ENCODE measurements at places on chromosomes 7 and 10.
A peak's percentile ranks its signal among the peaks of the same experiment; 100 is the strongest.

GRCh38 chr10:71581376-71581775, 138.2 kb downstream of the C10orf105 start:
- no peak for DNase-seq

- DNase-seq, result no peak
Observed at GRCh38 chr10:132974249-132974796, 32.0 kb upstream of the CFAP46 start.

GRCh38 chr10:10551596-10552301, 465.9 kb upstream of the CELF2 start:
- DNase-seq, result no peak

DNA sequence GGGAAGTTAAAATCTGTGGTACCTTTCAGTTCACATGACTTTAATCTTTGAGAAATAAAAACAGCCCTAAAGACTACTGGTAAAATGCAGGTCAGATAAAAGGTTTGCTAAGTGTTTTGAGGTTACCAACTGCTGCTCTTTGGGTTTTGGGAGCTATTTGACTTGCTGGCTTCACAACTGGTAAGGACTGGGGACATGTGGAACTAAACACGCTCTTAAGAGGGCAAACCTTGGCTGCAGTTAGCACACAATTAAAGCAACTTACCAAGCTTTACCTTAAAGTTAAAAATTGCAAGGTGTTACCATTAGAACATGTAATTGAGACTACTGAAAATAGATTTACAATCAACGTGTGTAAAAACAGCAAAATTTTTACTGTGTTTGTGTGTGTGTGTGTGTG, 220.2 kb downstream of the PHF14 start:
- DNase-seq, result no peak

DNA sequence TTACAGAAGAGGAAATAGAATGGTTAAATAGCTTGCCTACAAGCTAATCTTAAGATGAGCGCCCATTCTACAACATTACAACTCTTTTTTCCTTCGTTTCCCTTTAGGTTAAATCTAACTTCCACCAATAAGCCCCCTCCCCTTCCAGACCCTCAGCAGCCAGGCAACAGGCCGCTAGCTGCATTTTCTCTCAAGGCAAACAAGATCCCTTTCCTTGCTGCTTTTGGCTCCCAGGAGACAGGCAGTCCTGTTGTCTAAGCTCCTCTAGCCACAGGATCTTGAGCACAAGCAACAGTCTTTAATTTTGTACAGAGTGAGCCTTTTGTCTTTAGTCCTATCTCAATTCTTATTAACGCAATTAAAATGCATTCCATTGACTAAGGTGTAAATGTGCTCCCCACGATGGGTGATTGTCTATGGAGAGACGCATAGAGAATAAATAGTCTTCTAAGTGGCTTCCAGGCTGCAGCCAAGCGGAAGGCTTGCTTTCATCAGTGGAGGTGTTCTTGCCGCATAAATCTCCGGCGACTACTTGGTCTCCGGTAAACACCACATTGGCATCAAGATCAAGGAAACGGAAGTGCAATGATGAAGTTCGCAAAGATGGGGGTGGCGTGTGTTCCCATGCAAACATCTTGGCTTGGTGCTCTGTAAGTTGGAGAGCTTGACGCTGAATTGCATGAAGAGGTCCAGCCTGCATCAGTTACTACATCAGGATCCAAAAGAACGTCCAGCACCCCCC, 181.9 kb upstream of the LYZL2 start:
- DNase-seq, result no peak

DNA sequence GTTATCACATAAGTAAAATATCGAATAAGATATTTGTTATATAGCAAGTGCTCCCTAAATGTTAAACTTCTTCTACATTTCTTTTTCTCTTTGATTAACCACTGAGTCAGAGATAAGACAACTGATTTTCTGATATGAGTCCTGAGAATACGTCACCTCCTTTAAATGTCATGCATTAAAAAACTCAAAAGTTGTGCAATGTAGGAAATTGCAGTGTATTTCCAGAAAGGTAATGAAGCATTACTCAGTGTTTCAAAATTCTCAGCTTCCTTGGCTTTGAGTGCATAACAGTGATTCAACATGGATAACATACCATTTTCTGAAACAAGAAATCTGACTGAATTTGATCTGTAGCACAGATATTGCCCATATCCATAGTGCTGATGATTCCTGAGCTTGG, 155.8 kb downstream of the BMPER start:
- DNase-seq, result no peak

- DNase-seq, result no peak
Observed at GRCh38 chr7:34603711-34604444, 54.1 kb upstream of the NPSR1 start.

DNA sequence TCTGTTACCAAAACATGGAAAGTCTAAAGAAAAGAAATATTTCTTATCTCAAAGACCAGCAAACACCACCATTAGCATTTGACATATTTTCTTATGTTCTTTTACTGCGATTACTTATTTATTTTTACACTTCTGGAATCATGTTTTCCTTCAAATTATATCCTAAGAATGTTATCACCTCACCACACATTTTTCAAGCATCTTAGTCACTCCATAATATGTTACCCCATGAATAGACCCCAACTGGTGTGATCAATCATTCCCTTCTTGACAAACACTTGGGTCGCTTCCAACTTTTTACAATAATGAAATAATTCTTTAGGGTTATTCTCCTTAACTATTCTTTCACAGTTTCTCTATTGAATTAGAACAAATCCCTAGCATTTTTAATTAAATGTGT, 67.4 kb downstream of the AMPH start:
- DNase-seq, result no peak

DNA sequence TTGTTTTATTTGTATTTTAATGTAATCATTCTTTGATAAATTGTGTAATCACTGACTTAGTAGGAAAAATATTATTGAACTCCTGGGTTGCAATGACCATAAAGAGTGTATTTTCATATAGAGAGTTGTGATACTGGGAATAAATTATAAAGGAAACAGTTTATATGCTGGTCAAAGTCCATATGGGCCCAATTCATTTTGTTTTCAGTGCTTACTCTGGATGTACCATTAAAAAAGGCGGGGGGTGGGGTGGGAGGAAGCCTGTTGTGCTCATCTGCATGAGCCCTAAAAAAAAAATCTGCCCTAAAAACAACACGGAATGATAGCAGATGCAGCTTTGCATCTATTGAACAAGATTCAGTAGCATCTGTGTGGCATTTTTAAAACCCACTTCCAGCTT, 114.2 kb downstream of the BTRC start:
- DNase-seq, result no peak

DNA sequence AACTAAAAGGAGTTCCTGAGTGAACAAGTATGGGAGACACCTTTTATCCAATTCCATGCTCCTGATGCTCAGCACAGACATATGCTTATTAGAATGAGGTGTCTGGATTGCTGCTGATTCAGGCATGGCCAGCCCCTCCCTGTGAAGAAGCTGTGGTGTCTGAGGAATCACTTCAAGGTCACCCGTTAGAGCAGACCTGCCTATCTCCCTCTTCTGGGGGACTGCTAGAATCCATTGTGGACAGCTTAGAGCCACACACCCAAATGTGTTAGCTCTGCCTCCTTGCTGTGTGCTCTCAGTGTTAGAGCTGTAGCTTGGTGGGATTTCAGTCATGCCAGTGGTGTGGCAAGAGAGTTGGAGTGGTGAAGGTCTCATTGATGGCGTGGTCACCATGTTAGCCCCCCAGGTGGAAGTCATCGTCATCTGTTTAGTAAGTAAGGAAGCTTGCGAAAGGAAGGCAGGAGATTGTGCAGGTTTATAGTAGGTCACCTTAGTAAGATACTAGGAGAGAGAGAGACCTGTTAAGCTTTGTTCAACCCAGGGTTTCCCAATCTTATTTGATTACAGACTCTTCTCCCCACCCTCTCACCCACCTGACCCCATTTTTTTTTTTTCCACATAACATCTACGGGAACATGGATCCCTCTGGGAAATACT, 12.8 kb downstream of the PRXL2A start:
- no peak for DNase-seq

- DNase-seq, result no peak
Observed at GRCh38 chr10:13632440-13632839, 45.7 kb downstream of the PRPF18 start.

DNA sequence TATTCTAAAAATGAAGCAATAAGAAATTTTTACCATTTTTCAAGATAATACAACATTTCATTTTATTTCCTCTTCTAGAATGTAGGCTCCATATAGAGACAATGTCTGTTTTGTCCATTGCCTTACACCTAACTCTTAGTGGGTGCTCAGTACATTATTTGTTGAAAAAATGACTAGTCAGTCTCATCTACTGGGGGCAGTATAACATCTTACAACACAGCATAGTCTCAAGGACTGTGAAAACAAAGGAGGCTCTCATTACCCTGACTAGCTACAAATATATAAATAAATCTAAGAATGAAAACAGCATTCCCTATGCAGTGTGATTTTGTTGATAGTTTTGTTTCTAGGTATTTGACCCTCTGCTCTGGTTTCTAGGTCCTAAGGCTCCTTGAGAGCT, 11.6 kb downstream of the CRPPA start:
- DNase-seq, result no peak

DNA sequence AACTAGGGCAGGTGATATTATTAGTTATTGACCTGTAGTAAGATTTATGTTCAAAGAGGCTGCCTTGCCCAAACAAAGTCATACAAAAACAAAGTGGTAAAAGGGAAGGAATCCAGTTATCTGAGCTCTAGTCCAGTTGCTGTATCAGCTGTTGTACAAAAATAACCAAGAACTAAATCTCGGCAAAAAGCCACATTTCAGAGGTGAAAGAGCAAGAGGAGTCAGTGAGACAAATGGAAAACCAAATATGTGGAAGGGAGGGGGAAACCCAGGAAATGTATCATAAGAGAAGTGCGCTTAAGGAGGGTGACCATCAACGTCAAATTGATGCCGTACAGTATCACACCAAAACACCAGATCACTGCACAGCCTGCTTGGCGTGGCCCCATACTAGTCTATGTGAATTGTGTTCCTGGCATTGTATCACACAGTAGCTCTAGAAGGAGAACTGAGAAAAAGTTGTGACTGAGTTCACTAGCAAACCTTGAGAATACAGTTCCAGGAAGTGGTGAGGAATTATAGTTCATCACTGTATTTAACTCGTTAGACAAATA, 6.4 kb downstream of the AGBL3 start:
- no peak for DNase-seq

GRCh38 chr7:98210513-98211220, 572 bp upstream of the BHLHA15 start:
- DNase-seq, result no peak

GRCh38 chr10:118251791-118252190, 90.3 kb downstream of the FAM204A start:
- no peak for DNase-seq

DNA sequence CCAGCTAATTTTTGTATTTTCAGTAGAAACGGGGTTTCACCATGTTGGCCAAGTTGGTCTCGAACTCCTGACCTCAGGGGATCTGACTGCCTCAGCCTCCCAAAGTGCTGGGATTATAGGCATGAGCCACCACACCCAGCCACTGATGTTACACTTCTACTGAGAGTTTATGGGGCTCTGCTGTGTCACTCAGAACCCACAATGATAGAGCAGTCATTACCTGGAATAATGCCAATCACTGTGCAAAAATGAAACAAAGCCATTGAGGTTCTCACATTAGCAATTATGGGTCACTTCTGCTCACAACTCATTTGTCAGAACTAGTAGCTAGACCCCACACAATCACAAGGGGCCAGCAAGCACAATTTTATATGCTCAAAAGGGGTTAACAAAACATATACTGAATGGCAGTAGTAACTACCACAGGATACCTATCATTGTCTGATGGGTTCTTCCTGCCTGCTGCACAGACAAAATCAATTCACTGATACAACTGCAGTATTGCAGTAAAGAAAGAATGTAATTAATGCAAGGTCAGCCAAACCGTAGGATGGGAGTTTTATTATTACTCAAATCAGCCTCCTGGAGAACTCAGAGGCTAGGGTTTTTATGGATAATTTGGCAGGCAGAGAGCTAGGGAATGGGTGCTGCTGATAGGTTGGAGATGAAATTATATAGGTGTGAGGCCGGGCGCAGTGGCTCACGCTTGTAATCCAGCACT, 72.1 kb upstream of the TRIM24 start:
- DNase-seq, result no peak

- no peak for DNase-seq
Observed at GRCh38 chr7:24574950-24575349, 1.7 kb downstream of the PALS2 start.

- no peak for DNase-seq
Observed at GRCh38 chr10:69747179-69747578, 54.5 kb upstream of the COL13A1 start.

DNA sequence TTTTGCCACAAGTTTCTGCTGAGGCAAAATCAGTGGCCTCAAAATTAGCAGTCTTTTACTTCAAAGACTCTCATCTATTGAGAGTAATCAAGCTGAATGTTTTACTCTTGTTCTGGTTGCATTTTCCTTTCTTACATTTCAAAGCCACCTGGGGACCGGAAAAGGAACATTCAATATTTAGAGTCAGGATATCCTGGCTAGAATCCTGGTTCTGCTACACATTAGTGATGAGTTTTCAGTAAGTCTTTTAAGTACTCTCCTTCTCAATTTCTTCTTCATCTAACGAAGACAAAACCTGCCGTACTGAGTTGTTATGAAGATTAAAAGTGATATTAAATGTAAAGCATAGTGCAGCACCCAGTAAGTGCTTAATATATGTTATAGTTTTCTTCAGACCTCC, 52.5 kb downstream of the LAMB4 start:
- no peak for DNase-seq

GRCh38 chr7:142323706-142324105, 65.8 kb upstream of the PRSS58 start:
- peak; percentile 10 for DNase-seq

GRCh38 chr10:50375051-50375452, 123.7 kb upstream of the ASAH2 start:
- no peak for DNase-seq

- no peak for DNase-seq
Observed at GRCh38 chr10:21174715-21175495, 277.8 kb upstream of the NEBL start.

DNA sequence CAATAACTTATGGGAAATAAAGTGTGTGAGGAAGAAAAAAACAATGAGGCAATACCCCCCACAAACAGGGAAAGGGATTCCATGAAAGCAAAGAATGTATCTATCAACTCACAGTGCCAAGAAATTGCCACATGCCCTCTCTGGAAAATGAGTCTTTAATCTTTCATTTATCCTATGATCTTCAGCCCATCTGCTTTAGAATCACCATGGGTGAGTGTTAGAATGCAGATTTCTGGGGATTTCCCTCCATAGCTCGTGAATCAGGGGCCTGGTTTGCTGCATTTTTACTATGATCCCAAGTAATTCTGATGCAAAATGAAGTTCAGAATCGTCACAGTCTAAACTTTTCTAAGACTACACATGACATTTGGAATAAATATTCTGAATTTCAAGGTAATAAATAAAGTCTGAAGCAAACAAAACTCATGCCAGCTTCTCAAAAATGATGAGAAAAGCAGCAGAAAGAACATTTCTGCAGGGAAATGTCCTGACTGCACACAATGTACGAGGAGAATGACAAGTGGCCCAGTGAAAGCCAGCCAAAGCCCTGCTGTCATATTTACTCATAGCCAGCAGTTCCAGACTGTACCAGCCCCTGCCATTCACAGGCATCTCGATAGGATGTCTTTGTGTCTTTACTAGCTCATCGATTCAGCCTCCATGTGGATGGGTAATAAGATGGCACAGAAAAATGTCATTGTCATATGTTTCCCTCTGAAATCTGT, 167.1 kb downstream of the ELMO1 start:
- DNase-seq, result no peak

Data from activated CD4-positive, CD25-positive, alpha-beta regulatory T cell (primary cell).